Stimulated activated CD4-positive, alpha-beta T cell treated with anti-CD3 and anti-CD28 coated beads, TNF-alpha, amount 100 ng/mL, for 1 hour (primary cell): ENCODE measurements at places on chromosomes 2 and 18.

DNA sequence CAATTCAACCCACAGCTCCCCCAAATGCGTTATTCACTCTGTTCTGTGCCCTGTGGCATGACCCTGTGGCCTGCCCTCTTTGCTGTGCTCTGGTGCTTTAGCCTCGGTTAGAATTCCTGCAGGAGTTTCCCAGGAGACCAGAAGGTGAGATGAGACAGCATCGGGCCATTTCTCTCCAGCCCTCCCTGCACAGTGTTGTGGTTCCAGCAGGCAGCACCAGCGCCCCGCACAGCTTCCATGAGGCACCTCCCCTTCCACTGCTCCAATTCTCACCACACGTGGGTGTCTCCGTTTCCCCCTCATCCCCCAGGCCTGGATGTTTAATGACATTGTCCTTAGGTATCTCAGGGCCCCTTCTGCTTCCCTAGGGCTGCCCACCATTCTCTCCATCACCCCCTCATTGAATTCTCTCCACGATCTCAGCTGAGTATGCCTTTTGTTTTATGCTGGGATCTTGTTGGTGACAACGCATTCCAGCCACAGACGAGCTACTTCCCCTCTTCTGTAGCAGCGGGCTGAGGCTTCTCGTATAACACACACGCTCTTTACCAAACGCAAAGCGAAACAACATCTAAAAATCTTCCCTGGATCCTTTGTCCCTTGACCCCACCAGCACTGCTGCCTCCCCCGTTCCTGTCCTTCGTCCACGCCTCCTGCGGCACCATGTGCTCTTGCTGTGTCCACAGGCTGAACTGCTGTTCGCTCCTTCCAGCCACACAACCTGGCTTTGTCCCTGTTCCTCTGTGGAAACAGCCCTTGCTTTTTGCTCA is 35.1 kb downstream of the ACKR3 start:
- no peak for DNase-seq

GRCh38 chr2:226904592-226904991 is 68.7 kb downstream of the RHBDD1 start:
- no peak for DNase-seq

DNA sequence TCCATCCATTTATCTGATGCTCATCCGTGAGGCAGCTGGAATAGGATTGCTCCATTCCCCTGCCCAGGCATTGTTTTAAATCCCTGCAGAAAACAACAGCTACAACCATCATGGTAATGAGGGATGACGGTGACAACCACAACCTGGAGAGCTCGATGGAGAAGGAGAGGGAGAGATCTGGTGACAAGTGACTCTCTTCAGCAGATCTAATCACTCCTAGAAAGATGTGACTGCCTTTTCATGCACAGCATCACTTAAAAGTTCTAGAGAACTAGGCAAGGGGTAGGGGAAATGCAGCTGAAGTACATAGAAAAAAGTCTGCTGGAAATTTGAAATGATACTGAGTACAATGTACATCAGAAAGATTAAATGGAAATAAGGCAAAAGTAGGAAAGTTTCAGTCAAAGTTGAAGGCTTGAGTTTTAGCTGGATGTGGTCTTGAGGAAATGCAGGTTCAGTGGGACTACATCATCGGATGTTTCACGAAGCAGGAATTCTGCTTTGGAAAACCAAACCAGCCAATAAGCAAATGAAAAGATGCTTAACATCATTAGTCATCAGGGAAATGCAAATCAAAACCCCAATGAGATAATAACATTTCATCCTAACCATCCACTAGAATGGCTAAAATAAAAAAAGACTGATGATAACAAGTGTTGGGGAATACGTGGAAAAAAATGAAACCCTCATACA is 6.8 kb upstream of the ARHGAP25 start:
- no peak for DNase-seq

DNA sequence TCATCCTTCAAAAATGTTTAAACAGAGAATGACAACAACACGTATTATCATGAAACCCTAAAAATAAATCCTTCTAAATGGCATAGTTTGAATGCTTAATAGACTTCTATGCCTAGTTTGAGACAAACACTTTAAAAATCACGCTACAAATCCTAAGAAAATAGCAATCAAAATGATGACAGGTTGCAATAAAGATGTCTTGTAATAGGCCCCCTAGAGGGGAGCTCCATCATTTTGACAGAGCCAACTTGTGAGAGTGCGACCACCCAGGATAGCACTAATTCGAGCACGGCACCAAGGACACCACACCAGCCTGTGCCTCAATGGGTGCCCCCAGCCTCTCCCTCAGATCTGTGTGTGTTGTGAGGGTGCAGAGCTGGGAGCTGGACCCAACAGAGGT is 241.3 kb upstream of the PXDN start:
- DNase-seq: no peak

DNA sequence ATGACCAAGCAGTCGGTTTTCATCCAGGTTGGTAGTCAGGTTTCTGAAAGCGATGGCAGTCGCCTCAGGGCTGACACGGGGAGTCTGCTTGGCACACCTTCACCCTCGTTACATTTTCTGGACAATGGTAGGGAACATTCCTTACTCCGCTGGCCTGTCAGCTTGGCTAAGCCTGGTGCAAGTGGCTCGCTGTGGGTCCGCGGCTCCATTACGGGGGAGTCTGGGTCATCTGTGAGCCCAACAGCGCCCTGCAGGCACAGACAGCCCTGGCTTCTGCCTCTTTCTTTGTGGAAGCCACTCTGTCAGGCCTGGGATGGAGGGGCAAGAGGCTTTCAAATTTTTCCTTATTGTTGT is 95.6 kb downstream of the HDAC4 start:
- no peak for DNase-seq
